Erythroblast (primary cell): ENCODE measurements at places on chromosomes 2 and 18.

GRCh38 chr18:35024965-35025364, 16.2 kb upstream of the MAPRE2 start:
- DNase-seq = no peak

GRCh38 chr2:28901202-28901601, 6.7 kb downstream of the WDR43 start:
- no peak for DNase-seq

DNA sequence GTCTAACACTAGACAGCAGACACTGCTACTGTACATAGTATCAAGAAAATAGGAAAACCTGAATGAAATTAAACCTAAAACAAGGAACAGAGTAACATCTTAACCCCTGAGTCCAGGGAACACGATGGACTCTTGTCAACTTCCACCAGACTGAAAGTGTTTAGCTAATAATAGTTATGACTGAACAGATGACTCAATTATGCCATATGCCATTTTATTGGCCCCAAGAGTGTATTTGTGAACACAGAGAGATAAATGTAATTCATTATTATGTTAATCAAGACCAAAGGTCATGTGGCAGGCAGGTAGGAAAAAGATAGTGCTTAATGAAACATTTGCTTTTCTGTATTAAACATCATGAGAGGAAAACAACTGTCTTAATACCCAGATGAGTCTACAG, 58.0 kb downstream of the NYAP2 start:
- no peak for DNase-seq

- DNase-seq = peak; percentile 76
These were observed 5.8 kb upstream of the CTDSP1 start for GRCh38 chr2:218393750-218394290.

GRCh38 chr2:6975988-6976387, 58.8 kb downstream of the RNF144A start:
- no peak for DNase-seq

DNA sequence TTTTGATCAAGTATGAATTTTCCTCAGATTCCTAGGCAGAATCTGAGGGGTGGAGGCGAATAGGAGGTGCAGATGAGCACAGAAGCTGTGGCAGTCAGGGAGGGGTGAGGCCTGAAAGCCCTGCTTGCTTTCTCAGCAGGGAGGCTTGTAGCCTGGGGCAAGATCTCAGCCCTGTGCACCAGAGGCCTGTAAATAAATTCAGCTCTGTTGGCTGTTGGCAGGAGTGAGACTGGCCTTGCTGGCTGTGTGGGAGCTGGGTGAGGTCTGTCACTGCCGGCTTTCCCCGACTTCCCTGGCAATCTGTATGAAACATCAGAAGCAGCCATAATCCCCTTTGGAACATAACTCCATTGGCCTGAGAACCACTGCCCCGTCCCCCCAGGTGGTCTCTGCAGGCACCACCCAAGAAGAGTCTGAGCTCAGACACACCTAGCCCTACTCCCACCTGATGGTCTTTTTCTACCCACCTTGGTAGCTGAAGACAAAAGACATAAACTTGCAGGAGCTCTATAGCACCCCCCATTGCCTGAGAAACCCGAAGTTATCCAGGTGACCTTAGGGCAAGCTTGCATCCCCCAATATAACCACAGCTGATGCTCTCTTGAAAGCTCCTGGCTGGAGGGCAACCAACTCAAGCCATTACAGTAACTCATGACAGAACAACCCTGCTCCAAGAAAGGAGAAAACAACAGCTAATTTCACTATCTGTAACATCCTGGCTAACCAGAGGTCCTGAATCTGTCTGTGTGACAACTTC, 32.3 kb downstream of the EVA1A start:
- DNase-seq = no peak

- no peak for DNase-seq
These were observed 65.1 kb upstream of the THOC1 start for GRCh38 chr18:332721-333510.

DNA sequence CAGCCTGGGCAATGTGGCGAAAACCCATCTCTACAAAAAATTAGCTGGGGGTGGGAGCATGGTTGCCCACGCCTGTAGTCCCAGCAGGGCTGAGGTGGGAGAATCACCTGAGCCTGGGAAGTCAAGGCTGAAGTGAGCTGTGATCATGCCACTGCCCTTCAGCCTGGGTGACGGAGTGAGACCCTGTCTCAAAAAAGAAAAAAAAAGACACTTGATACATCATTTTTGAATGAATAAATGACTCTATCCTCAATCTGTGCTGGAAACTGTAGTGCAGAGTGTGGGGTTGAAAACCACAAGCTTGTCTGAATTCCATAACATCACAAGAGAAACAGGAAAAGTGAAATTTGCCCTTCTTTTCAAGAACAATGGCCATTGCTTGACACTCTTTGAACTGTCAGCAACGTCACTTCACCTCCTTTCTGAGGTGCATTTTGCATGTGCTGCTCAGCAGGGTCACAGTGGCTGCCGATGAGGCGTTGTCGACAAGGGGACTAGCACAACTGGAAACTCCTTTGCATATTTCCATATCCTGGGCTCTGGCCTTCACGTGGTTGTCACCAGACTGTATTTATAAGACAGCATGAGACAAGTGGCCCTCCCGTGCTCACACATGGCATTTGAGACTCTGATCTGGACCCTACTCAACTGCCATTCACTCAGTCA, 54.2 kb downstream of the DDX1 start:
- DNase-seq = no peak

GRCh38 chr18:59921384-59921891, 21.6 kb downstream of the PMAIP1 start:
- no peak for DNase-seq

- DNase-seq = no peak
These were observed 46.2 kb downstream of the FTCDNL1 start for GRCh38 chr2:199804831-199805230.

- DNase-seq = peak; percentile 4
These were observed 5.7 kb downstream of the PPP1R1C start for GRCh38 chr2:181991171-181991885.

DNA sequence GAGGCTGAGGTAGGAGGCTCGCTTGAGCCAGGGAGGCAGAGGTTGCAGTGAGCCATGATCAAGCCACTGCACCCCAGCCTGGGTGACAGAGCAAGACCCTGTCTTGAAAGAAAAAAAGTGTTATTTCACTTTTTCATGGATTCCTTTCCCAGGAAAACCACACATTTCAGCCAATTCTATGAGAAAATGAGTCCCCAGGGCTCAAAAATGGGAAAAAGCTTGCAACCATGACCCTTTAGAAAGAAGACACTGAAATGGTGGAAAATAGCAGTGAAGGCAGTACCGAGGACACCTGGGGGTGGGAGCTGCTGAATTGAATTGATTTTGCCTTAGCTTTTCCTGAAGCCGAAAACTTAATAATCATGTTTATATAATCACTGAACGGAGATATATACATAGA, 284.2 kb upstream of the HDAC4 start:
- no peak for DNase-seq

DNA sequence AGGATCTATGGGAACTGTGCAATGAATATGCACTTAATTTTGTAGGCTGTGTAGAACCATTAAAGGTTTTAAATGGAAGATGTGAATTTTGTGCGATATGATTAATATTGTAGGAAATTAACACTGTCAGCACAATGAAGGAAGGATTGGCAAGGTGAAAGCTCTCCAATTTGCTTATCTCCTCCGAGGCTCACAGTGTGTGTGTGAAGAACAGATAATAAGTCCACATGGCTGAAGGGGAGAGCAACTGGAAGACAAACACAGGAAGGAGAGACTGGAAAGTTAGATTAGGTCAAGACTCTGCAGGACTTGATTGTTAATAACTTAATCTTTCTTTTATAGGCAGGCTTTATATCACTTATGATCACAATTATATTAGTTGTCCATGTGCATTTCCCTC, 269.7 kb upstream of the VRK2 start:
- peak; percentile 63 for DNase-seq

GRCh38 chr18:59619816-59620215, 77.4 kb downstream of the CCBE1 start:
- DNase-seq = no peak

DNA sequence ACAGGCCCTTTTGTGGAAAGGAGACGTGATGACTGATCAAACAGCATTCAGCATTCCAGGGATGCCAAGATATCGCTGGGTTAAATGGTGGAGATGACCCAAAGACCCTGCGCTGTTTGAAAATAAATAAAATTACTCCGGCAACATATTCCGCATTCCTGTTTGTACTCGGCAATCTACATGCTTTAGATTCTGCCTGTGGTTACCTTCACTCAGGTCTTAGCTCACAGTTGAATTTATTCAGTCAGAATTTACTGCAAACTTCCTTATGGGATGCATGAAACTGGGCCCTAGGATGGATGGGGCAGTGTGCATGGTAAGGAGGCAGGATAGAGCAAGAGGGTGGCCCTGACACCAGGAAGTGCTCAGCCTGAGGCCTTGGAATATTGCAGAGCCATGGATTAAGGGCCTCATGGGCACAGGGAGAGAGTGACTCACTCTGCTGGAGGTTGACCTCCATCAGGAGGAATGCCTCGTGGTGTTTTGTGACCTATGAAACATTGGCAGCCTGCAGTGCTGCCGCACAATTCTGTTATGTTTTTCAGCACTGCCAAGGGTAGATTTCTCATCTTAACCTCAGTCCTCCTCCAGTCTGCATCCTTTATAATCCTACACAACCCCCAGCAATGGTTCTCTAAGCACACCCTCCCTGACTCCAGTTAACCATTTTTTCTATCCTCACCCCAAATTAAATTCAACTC, 321.4 kb downstream of the IRS1 start:
- DNase-seq = no peak

DNA sequence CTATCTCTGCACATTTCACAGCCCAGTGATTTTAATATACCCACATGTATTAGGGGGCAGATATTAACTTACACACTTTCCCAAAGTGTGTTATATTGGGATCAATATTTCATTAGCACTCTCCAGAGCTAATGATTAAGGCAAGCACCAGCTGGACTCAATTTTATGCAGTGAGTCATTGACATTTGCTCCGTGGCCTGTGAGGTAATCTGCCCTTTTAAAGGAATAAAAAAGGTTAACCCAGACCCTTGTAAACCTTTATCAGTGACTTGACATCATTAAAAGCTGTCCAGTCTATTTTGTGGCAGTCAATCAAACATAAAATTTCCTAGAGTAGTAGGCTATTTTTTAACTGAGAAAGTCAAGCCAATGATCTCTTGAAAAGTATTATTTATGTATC, 1870.4 kb upstream of the CELF4 start:
- no peak for DNase-seq

GRCh38 chr18:58882044-58882443, 17.4 kb downstream of the ZNF532 start:
- no peak for DNase-seq

- DNase-seq = no peak
These were observed 19.4 kb downstream of the ITGB1BP1 start for GRCh38 chr2:9403924-9404323.

DNA sequence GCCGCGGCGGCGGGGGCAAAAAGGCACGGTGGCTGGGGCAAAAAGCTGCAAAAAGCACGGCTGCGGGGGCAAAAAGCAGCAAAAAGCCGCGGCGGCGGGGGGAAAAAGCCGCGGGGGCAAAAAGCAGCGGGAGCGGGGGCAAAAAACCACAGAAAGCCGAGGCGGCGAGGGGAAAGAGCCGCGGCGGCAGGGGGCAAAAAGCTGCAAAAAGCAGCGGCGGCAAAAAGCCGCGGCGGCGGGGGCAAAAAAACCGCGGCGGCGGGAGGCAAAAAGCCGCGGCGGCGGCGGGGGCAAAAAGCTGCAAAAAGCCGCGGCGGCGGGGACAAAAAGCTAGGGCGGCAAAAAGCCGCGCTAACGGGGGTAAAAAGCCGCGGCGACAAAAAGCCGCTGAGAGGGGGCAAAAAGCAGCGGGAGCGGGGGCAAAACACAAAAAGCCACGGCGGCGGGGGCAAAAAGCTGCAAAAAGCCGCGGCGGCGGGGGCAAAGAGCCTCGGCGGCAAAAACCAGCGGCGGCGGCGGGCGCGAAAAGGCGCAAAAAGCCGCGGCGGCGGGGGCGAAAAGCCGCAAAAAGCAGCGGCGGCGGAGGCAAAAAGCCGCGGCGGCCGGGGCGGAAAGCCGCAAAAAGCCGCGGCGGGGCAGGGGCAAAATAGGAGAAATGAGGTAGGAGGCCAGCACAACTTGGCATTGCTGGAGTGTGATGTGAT, 123.4 kb downstream of the ANKRD30BL start:
- no peak for DNase-seq

- no peak for DNase-seq
These were observed 66.7 kb downstream of the CDC42EP3 start for GRCh38 chr2:37604716-37605115.

DNA sequence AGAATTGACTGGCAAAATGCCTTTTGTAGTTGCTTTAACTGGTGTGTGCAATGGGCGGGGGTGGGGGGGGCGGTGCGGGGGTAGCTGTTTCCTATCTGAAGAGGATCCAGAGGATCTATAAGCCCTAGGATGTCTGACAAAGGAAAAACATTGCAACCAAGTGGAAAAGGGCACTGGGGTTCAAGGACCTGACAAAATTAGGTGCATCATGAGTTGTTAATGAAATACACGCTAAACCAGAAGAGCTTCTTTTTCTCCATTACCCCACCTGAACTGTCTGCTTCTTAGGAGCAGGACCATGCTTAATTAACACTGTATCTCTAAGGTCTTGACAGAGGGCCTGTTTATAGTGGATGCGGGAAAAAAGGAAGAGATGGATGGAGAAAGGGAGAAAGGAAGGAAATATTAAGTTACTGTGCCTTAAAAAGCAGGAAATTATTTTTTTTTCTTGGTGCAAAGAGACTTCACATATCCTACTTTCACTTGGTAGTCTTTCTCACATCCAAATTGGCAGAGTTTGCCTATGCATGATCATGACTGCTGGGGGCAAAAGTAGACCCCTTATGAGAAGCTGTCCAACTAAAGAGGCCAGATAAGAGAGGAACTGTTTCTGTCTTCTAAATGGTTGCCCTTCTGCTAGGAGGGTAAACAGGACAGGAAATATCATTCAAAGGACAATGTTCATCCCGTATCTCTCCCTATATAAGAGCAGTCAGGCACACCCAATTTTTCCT, 4.6 kb downstream of the RND3 start:
- DNase-seq = no peak

DNA sequence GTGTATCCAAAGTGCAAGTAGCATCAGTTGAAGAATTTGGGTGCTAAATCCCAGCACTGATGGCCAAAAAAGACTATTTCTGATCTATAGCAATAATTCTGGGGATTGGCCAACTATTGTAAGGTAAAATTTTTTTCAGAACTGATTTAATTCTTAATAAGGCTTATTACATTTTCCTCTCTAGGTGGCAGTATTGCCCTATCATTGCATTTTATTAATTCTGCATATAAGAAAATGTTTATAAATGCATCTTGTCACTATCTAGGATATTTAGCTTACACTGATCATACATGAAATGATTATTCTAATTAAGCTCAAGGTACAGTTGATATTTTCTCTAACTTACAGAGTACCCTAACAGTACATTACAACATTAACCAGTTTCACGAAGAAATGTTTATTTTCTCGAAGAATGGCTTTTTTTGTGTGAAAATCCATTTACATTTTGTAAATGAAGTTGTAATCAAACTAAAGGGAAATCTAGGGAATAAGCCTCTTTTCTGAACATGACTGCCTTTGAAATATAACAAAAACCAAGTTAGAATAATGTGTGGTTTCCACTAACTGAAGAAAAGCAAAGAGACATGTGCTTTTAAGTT, 11.0 kb downstream of the TTN start:
- DNase-seq = peak; percentile 42
